ENCODE measurements at places on chromosomes 5 and 9.

- peaks cover 8% of the 10 kb centered on the region for H3K27me3 ChIP-seq
- no peak overlapping the region for H3K27ac ChIP-seq
- no peak overlapping the region for H3K4me3 ChIP-seq
- DNase-seq, result peak; percentile 89
Measured at GRCh38 chr5:177402271-177403043, 2.0 kb upstream of the PFN3 start.

DNA sequence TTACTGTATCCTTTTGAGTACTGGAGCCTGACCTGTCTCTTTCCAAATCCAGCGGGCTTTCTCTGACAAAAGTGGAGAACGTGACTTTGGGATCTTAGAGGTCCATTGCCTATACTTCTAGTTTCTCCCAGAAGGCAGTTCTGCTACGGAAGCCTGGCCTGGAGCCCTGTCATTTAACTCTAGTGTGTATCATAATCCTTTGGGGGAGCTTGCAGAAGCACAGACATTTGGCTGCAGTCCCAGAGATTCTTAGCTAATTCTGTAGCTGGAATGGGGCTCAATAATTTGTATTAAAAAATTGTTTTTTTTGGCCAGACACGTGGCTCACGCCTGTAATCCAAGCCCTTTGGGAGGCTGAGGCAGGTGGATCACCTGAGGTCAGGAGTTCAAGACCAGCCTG, 3.0 kb downstream of the HARS2 start:
- H3K27ac ChIP-seq, result no peak overlapping the region
- DNase-seq, result no peak
- H3K4me3 ChIP-seq, result no peak overlapping the region

GRCh38 chr5:79357398-79357797, 121.5 kb downstream of the JMY start:
- H3K36me3 ChIP-seq, result no peaks in the 10 kb centered on the region
- no peaks in the 10 kb centered on the region for H3K27me3 ChIP-seq
- H3K4me3 ChIP-seq, result no peak overlapping the region
- DNase-seq, result no peak
- no peaks in the 10 kb centered on the region for H3K4me1 ChIP-seq

GRCh38 chr5:153998010-153998409, 40.7 kb downstream of the FAM114A2 start:
- no peak for DNase-seq
- H3K36me3 ChIP-seq, result no peaks in the 10 kb centered on the region
- no peaks in the 10 kb centered on the region for H3K27me3 ChIP-seq
- no peak overlapping the region for H3K4me3 ChIP-seq
- no peaks in the 10 kb centered on the region for H3K4me1 ChIP-seq

- no peaks in the 10 kb centered on the region for H3K36me3 ChIP-seq
- no peaks in the 10 kb centered on the region for H3K4me1 ChIP-seq
- no peak overlapping the region for H3K4me3 ChIP-seq
- no peak for DNase-seq
Measured at GRCh38 chr5:42677156-42677842, 79.3 kb upstream of the CCDC152 start.

DNA sequence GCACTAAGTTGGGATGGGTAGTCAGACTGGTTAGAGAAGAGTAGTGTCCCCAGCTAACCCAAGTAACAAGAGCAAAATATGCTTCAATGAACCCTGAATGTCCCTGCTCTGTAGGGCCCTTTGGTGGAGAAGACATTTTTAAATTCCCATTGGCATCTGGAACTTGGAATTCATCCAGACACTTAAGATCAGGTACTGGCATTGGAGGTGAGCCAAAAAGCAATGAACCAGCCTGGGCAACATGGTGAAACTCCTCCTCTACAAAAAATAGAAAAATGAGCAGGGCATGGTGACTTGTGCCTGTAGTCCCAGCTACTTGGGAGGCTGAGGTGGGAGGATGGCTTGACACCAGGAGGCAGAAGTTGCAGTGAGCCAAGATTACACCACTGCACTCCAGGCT, 58.9 kb upstream of the ZNF618 start:
- H3K4me3 ChIP-seq, result no peak overlapping the region
- no peaks in the 10 kb centered on the region for H3K4me1 ChIP-seq
- peaks cover 18% of the 10 kb centered on the region for H3K27me3 ChIP-seq
- no peak for DNase-seq
- no peak overlapping the region for H3K27ac ChIP-seq

- DNase-seq, result no peak
Measured at GRCh38 chr5:177336603-177337494, 14.6 kb downstream of the LMAN2 start.

- H3K36me3 ChIP-seq, result no peaks in the 10 kb centered on the region
- H3K27ac ChIP-seq, result no peak overlapping the region
- H3K4me3 ChIP-seq, result no peak overlapping the region
- no peak for DNase-seq
- H3K27me3 ChIP-seq, result peaks cover 19% of the 10 kb centered on the region
Measured at GRCh38 chr5:169978714-169979113, 1.6 kb downstream of the INSYN2B start.

- H3K27me3 ChIP-seq, result peaks cover 24% of the 10 kb centered on the region
- no peak overlapping the region for H3K4me3 ChIP-seq
- H3K36me3 ChIP-seq, result no peaks in the 10 kb centered on the region
- no peak overlapping the region for H3K27ac ChIP-seq
- no peak for DNase-seq
Measured at GRCh38 chr5:170268153-170268689, 29.4 kb downstream of the LCP2 start.

DNA sequence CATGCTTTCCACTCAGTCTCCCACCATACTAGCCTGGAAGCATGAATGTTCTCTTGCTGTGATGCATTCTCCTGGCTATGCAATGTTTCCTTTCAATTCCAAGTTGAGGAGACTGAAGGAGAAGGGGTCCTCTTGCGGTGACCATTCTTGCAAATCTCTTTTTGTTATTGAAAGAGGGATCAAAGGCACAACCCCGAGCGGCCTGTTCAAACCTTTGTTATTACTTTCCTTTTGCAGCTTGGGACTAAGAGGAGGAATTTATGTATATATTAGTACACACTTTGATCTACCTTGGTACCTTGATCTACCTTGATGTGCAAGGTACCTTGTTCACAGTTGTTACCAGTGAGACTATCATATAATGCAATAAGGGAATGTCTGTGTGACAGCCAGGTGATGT, 147.3 kb downstream of the KCTD16 start:
- H3K4me3 ChIP-seq, result no peak overlapping the region
- no peak for DNase-seq
- no peak overlapping the region for H3K27ac ChIP-seq
- no peaks in the 10 kb centered on the region for H3K27me3 ChIP-seq
- H3K4me1 ChIP-seq, result no peaks in the 10 kb centered on the region
- no peaks in the 10 kb centered on the region for H3K36me3 ChIP-seq

- H3K4me3 ChIP-seq, result no peak overlapping the region
- peaks cover 10% of the 10 kb centered on the region for H3K4me1 ChIP-seq
- H3K27ac ChIP-seq, result no peak overlapping the region
- DNase-seq, result peak; percentile 3
- H3K36me3 ChIP-seq, result no peaks in the 10 kb centered on the region
- no peaks in the 10 kb centered on the region for H3K27me3 ChIP-seq
Measured at GRCh38 chr9:33104401-33104800, 27.9 kb upstream of the SMU1 start.

GRCh38 chr9:90903766-90904424, 102.3 kb downstream of the SYK start:
- H3K27me3 ChIP-seq, result no peaks in the 10 kb centered on the region
- no peak overlapping the region for H3K27ac ChIP-seq
- no peaks in the 10 kb centered on the region for H3K4me1 ChIP-seq
- no peak for DNase-seq

DNA sequence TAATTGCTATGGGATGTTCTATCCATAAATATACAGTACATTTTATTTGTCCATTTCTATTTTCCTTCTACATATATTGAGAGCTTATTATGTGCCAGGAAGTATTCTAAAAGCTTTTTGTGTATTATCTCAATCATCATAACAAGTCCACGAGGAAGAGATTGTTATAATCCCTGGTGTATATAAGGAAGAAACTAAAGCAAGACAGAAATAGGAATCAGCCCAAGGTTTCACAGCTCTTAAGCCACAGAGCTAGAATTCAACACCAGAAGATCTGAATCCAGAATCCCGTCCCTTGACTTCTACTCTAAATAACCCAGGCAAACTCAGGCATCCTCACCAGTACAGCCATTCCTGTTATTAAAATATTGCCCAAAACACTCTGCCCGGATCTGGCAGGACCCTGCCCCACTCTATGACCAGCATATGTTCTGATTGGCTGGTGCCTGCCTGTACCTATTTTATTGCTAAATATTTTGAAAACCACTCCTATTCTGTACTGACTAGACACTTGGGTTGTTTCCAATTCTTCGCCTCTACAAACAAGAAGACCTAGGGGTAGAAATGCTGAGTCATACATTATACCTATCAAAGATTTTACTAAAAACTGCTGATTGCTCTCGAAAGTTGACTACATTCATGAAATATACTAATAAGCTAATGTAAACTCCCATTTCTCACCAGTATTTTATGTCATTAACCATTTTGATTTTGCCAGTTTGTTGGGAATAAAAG, 297.4 kb downstream of the ENC1 start:
- no peaks in the 10 kb centered on the region for H3K4me1 ChIP-seq
- H3K4me3 ChIP-seq, result no peak overlapping the region
- DNase-seq, result no peak
- H3K27me3 ChIP-seq, result no peaks in the 10 kb centered on the region

DNA sequence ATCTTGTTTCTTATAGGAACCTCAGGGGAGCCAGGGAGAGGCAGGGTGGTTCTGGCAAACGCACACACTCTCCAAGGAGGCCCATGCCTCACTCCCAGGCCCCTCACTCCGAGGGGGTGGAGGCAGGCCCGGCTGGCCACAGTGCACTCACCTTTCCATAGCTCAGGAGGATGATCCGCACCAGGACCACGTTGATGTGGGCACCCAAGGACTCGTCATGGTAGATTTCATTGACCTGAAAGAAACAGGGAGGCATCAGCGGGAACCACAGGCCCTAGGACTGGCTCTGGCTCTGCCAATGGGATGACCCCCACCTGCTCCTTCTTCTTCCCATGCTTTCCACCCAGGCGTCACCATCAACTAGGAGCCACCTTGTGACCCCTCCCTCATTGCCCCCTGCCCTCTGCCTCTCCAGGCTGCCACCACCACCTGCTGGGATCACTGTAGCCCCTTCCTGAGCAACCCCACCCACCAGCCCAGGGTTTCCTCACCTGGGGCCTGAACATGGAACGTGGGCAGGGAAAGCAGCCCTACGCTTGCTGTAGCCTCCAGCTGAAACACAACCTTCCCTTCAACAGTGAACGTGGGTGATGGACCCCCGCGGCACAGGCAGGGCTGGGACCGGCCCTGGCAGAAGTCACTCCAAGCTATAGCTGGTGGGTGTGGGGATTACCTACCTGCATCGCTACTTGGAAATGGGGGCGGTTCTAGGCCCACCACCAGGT, 120.9 kb downstream of the ZNF354C start:
- no peaks in the 10 kb centered on the region for H3K36me3 ChIP-seq
- H3K27me3 ChIP-seq, result no peaks in the 10 kb centered on the region
- H3K4me1 ChIP-seq, result peaks cover 8% of the 10 kb centered on the region
- DNase-seq, result no peak
- no peak overlapping the region for H3K27ac ChIP-seq

DNA sequence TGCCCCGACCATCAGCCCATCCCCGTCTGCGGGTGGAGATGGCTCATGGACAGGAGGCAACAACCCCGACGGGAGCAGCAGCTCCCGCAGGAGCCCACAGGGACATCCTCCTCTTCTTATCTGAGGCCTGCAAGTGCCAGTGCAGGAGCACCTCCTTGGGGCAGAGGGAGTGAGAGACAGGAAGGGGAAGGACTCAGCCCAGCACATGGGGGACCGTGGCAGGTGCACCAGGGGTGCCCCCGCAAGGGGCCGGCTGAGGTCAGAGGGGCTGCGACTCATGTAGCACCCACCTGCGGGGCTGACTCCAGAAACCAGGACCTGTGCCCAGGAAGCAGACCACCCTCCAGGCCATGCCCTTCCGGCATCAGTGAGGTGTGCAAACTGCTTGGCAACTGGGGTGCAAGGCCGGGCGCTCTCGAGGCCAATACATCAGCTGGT, 259.8 kb upstream of the ADAMTS16 start:
- no peak overlapping the region for H3K27ac ChIP-seq
- no peaks in the 10 kb centered on the region for H3K36me3 ChIP-seq
- no peak for DNase-seq
- H3K4me1 ChIP-seq, result no peaks in the 10 kb centered on the region

- H3K4me3 ChIP-seq, result no peak overlapping the region
- H3K36me3 ChIP-seq, result no peaks in the 10 kb centered on the region
- H3K27ac ChIP-seq, result no peak overlapping the region
- H3K4me1 ChIP-seq, result no peaks in the 10 kb centered on the region
Measured at GRCh38 chr9:77912895-77913693, 118.5 kb downstream of the GNAQ start.

- no peaks in the 10 kb centered on the region for H3K4me1 ChIP-seq
- DNase-seq, result no peak
- H3K4me3 ChIP-seq, result no peak overlapping the region
- H3K27me3 ChIP-seq, result peaks cover 3% of the 10 kb centered on the region
- H3K27ac ChIP-seq, result no peak overlapping the region
Measured at GRCh38 chr9:116944714-116945534, 257.8 kb downstream of the TRIM32 start.

DNA sequence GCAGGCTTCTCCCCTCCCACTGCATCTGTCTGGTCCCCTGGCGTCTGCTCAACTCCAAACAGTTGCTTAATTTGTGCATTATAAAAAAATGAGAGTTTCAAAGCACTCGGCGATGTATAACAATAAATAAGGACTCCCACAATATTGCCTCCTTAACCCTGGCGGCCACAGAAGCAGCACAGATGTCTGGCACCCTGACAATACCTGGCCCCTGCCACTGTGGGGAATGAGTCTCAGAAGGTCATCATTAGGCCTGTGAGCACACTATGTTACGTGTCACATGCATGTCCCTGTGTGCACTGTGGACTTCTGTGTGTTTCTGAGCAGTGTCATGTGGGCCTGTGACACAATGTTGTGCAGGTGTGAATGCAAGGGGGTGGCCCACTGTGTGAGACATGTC, 236.5 kb downstream of the PBX3 start:
- no peaks in the 10 kb centered on the region for H3K27me3 ChIP-seq
- no peaks in the 10 kb centered on the region for H3K4me1 ChIP-seq
- H3K27ac ChIP-seq, result no peak overlapping the region
- no peak overlapping the region for H3K4me3 ChIP-seq
- H3K36me3 ChIP-seq, result no peaks in the 10 kb centered on the region

DNA sequence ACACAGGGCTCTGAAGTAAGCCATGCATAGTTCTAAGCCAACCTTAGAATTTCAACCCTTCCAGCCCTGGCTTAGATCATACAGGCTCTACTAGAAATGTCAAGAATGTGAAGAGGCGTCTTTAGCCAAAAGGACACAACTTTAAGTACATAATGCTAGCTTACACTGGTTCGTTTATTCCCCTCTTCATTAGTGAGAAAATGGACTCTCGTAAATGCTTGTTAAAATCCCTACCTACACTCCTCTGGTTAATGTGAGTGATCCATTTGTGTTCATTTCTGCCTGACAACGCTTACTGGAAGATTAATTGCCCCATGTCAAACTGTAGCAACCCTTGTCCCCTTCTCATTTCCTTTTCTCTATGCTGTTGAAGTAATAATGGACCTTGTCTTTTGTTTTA, 149.3 kb upstream of the POU5F2 start:
- H3K27me3 ChIP-seq, result no peaks in the 10 kb centered on the region
- no peaks in the 10 kb centered on the region for H3K36me3 ChIP-seq
- peak; percentile 14 for DNase-seq
- peaks cover 15% of the 10 kb centered on the region for H3K4me1 ChIP-seq
- H3K4me3 ChIP-seq, result no peak overlapping the region

- no peaks in the 10 kb centered on the region for H3K27me3 ChIP-seq
- no peaks in the 10 kb centered on the region for H3K4me1 ChIP-seq
- no peaks in the 10 kb centered on the region for H3K36me3 ChIP-seq
- no peak for DNase-seq
Measured at GRCh38 chr9:5122116-5122515, 63.3 kb downstream of the INSL6 start.
